ENCODE measurements at places on chromosomes 7 and 10.

DNA sequence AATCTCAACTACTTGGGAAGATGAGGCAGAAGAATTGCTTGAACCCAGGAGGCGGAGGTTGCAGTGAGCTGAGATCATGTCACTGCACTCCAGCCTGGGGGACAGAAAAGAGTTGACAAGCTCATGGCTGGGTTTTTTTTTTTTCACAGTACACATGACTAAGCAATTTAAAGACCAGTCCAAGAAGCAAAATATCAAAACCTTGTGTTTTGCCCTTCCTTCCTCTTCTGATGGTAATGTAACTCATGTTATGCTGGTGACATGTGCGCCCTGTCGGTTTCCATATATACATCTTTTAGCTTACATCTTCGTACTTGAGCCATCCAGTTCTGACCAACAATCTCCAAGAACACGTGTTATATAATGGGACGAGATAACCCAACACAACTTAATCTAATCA, 237.7 kb upstream of the PLXDC2 start:
- DNase-seq, result peak; percentile 2

DNA sequence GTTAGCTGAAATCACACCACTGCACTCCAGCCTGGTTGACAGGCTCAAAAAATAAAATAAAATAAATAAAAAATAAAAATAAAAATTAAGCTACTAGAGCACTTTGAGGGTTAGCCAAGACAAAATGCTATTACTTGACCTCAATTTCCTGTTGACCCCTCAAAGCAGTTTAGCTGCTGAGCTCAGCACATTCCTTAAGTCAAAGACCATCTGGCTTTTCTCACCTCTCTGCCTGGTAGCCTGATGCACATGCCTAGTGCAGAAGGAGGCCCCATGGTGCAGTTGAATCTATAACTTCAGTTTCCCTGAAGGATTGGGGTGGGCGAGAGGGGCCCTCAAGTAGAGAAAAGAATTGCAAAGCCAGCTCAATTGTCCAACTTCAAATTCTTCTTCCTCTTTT, 211.1 kb upstream of the GALNT17 start:
- no peak for DNase-seq

DNA sequence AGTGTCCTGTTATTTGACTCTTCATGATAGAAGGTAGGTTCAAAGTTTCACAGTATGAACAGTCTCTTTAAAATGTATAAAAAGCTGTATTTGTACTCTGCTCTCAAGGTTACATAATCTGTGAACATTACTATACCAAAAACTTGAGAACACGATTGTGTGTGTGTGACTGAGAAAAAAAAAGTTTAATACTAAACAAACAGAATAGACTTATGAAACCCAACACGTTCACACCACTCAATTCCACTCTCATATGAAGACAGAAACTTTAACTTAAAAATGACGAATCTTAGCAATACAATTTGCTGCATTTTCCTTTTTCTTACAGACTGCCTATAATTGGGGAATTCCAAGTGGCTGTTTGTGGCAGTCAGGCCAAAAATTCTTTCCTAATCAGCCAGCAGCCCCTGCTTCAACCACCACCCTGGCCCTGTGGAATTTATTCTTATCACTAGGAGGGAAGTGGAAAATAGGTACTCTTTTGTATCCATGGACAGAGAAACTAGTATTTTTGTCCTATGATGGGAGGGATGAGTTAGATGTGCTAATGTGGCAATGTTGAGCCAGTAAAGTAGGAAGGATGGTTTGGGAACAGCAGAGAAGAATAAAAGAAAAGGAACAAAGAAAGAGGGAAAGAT, 42.8 kb downstream of the MINDY3 start:
- DNase-seq, result no peak

DNA sequence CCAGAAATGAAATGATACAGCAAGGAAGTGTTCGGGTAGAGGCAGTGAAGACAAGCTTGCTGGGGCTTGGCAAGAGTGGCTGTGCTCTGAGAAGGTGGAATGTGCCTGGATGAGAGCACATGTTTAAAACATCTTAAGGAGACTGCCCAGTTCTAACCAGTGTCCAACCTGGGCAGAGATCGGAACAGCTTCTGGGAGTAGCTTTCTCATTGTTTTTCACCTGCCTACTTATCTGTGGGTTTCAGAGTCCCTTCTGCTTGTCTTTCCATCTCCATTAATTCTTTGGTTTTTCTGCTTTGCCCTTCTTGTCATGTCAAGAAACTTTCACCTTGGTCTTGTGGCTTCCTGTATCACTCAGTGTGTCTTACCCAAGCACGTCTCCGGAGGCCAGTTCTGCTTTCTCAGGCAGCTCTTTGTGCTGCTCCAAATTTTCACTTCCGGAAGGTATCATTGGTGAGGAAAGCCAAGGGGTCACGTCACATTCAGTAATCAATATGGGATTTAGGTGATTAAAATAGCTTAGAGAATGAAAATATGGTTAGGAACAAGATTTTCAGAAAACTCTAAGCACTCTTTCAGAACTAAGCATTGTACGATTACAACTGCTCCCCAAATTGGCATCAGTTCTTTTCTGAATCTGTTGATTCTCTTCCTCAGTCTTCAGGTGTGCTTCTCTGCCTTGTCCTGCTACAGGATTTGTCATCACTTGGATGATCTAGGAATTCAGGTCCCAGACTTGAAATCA, 5.5 kb upstream of the LAMB4 start:
- peak; percentile 67 for DNase-seq

DNA sequence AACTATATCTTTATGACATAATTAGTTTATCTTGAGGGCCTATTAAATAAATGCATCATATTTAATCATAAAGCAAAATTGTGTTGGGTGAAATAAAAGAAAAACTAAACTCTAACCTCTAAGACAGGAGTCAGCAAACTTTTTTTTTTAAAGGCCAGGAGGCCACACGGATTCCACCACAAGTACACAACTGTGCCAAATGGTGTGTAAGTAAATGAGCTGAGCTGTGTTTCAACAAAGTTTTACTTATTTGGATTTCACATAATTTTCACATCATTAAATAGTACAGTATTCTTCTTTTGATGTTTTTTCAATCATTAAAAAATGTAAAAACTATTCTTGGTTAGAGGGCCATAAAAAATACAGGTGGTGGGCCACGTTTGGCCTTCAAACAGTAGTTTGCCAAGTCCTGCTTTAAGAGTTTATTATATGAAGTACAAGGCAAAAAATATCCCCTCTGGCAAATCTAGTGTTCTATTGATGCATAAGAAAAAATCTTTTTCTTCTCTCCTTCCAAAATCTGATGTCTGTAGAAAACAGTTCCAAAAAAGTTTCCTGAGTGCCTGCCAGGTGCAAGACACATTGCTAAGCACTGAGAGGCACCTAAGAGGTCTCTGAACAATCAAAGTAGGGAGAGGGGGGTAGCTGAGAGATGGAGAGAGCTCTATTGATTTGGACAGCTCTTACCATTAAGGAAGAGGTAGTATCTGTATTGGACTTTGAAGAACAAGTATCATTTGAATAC, 26.5 kb upstream of the SPOCK2 start:
- DNase-seq, result no peak

- no peak for DNase-seq
These were observed 151.4 kb upstream of the FOXP2 start for GRCh38 chr7:114263219-114263618.

GRCh38 chr10:43574001-43574892, at the start of gene ZNF239:
TSS of gene ZNF239 (minus strand) at chr10:43574616. CDS start at chr10:43558079, 16,537 bp downstream.
- peak; percentile 64 for DNase-seq

GRCh38 chr7:88115816-88116215, 104.0 kb downstream of the SRI start:
- DNase-seq, result peak; percentile 12

GRCh38 chr10:34399013-34399412, 416.1 kb downstream of the PARD3 start:
- DNase-seq, result no peak

- DNase-seq, result peak; percentile 82
These were observed 2.8 kb downstream of the PDGFA start for GRCh38 chr7:516606-517456.

GRCh38 chr7:69847921-69848612, 249.8 kb downstream of the AUTS2 start:
- no peak for DNase-seq

GRCh38 chr7:47982610-47983009, 3.2 kb upstream of the HUS1 start:
- no peak for DNase-seq

- DNase-seq, result no peak
These were observed 673 bp upstream of the ST8SIA6 start for GRCh38 chr10:17455015-17455520.

GRCh38 chr10:89374713-89375141, 3.1 kb upstream of the IFIT1B start:
- DNase-seq, result no peak

GRCh38 chr10:97648562-97649404, 8.3 kb downstream of the PI4K2A start:
- peak; percentile 92 for DNase-seq

- DNase-seq, result no peak
These were observed 12.4 kb downstream of the DUSP5 start for GRCh38 chr10:110510086-110510485.

GRCh38 chr7:79810916-79811315, 323.7 kb upstream of the GNAI1 start:
- DNase-seq, result no peak

DNA sequence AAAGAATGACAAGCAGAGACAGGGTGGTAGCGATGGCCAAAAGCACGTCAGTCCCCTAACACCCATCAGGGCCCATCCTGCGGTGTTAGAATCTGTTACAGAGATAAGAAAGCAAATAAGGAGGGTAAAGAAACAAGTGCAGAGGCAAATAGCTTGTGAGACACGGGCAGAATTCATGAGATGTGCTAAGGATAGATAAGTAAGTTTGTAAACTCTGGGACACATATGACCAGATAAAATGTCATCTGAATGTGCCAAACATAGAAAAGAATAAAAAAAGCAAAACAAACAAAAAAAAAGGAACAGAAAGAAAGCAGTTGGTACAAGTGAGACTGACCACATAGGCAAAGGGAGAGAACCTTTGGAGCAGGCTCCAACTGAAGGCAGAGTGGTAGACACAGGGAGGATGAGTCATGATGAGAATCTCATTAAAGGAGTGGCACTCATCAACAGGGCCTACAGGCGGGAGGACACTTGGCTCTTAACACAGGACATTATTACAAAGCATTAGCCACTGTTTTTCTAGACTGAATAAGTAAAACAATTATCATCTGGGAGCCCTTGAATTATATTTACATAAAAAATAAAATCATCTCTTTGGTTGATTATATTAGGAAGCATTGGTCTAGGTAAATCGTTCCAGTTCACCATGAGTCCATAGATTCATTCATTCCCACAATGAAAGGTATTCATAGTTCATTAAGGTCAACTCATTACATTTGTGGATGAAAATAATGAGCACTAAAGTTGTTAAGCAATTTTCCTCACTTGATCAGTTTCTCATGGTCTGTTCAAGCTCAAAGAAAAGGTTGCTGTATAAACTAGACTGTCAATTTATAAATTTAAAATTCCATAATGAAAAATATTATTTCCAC, 21.5 kb upstream of the EPHB6 start:
- peak; percentile 63 for DNase-seq

GRCh38 chr10:128314686-128315085, 188.5 kb upstream of the MKI67 start:
- no peak for DNase-seq

DNA sequence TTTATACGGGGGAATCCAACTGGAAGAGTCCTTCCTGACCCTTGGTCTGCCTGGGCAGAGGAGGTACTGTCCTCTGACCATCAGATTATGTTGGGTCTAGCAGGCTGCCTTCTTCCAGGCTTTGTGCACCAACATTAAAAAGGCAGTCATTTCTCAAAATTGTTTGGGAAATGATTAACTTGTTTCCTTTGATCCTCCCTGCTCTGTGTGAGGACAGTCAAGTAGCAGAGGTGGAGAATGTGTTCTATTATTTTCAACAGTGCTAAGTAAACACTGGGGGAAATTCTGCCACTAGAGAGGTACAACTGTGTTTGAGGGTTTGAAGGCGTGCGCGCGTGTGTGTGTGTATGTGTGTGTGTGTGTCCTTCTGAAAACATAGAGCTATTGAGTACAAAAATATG, 20.6 kb downstream of the ACSL5 start:
- DNase-seq, result no peak

DNA sequence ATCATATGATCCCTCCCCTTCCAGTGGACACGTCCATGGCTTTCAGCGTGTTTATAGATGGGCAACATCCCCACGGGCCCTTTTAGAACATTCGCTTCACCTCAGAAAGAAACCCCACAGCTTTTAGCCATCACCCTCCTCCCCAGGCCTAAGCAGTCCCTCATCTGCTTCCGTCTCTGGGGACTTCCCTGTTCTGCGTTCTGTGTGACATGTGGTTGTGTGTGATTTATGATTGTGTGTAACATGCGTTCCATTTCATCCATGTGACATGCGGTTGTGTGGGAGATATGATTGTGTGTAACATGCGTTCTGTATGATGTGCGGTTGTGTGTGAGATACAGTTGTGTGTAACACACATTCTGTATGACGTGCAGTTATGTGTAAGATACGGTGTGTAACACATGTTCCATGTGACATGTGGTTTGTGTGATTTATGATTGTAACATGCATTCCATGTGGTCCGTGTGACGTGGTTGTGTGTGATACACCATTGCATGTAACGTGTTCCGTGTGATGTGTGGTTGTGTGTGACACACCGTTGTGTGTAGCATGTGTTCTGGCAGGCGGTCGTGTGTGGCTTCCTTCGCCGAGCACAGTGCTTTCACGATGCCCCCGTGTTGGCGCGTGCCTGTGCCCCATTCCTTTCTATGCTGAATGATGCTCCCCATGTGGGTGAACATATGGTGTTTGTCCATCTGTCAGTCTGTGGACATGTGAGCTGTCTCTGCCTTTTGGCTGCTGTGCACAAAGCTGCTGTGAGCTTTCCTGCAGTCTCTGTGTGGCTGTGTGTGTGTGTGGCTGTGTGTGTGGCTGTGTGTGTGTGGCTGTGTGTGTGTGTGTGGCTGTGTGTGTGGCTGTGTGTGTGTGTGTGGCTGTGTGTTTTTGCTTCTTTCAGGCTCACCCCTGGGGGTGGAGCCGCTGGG, 26.2 kb downstream of the PWWP2B start:
- peak; percentile 64 for DNase-seq
